ENCODE measurements at places on chromosomes 6 and 20. TPM values are rescaled to one million over a fixed set of nuclear protein-coding genes. Genes with fewer than 3 reads are reported as not detected.

The EZR gene
- 210 TPM for total RNA-seq

The GSTA3 gene
- total RNA-seq: not detected

The MAPK14 gene
- total RNA-seq: 68.6 TPM

The SLPI gene
- 0.37 TPM for total RNA-seq

The CST2 gene
- not detected for total RNA-seq

The CNBD2 gene
- 4.0 TPM for total RNA-seq

The TRAPPC3L gene
- not detected for total RNA-seq

The SNRPB2 gene
- 88.7 TPM for total RNA-seq

The BPIFB4 gene
- not detected for total RNA-seq

The KIF6 gene
- not detected for total RNA-seq

The ATP6V1G2 gene
- 3.7 TPM for total RNA-seq

The LRRN4 gene
- not detected for total RNA-seq

The PRSS16 gene
- 1.5 TPM for total RNA-seq

The RIPOR2 gene
- total RNA-seq: 303 TPM

The FAM217A gene
- total RNA-seq: not detected

The LY6G6D gene
- total RNA-seq: not detected

The CCDC170 gene
- total RNA-seq: not detected

The HACE1 gene
- 13.1 TPM for total RNA-seq

The CALHM5 gene
- not detected for total RNA-seq

The PKIG gene
- 5.1 TPM for total RNA-seq

The FAM184A gene
- 8.3 TPM for total RNA-seq

The EYA2 gene
- not detected for total RNA-seq

The SH3BGRL2 gene
- 0.17 TPM for total RNA-seq

The SYCP2L gene
- total RNA-seq: 0.25 TPM

The EYS gene
- not detected for total RNA-seq

The CLPSL1 gene
- not detected for total RNA-seq

The NKAIN4 gene
- not detected for total RNA-seq
